ENCODE measurements at places on chromosomes 7 and 10. TPM values are rescaled to one million over a fixed set of nuclear protein-coding genes. Genes with fewer than 3 reads are reported as not detected.

Gene MKI67
- 140 TPM for total RNA-seq

Gene PTPRZ1
- 202 TPM for total RNA-seq

- DNase-seq = no peak
Observed at GRCh38 chr7:81211204-81211933, 292.5 kb upstream of the SEMA3C start.

- no peak for DNase-seq
Observed at GRCh38 chr7:40608321-40609075, 473.7 kb downstream of the SUGCT start.

GRCh38 chr7:40800771-40801170 is 666.0 kb downstream of the SUGCT start:
- no peak for DNase-seq

All from neural crest cell (in vitro differentiated cells).